A549 treated with Hydrocortisone at 1 μM for 4 hours (cell line): ENCODE measurements at places on chromosomes 12 and 14. TPM values are rescaled to one million over a fixed set of nuclear protein-coding genes. Genes with fewer than 3 reads are reported as not detected.

Gene RPAP3
- 32.1 to 46.3 TPM (median 36.4 TPM) in 5 replicates for total RNA-seq

Gene SPRYD3
- 35.8 to 38.8 TPM (median 36.8 TPM) in 5 replicates for total RNA-seq

Gene PTPN6
- 9.5 to 13.3 TPM (median 11.7 TPM) in 5 replicates for total RNA-seq

Gene LYZ
- total RNA-seq = 0.05 to 0.37 TPM in 2 of 5 replicates, not detected in the others

Gene TMEM19
- total RNA-seq = 27.2 to 34.6 TPM (median 32.7 TPM) in 5 replicates

Gene FIGNL2
- total RNA-seq = 0.18 to 0.28 TPM (median 0.26 TPM) in 5 replicates

Gene MMP19
- 0.35 to 0.68 TPM (median 0.60 TPM) in 5 replicates for total RNA-seq

Gene KRT83
- total RNA-seq = 2.1 to 7.9 TPM (median 6.3 TPM) in 5 replicates

Gene CCDC177
- total RNA-seq = 0.02 to 0.06 TPM (median 0.04 TPM) in 4 of 5 replicates, not detected in the other

Gene NGB
- not detected in 5 replicates for total RNA-seq

Gene AQP6
- total RNA-seq = 0.13 TPM in 1 of 5 replicates, not detected in the others

Gene EGLN3
- total RNA-seq = 4.1 to 5.4 TPM (median 4.9 TPM) in 5 replicates

Gene STYK1
- total RNA-seq = 0.08 to 0.41 TPM (median 0.22 TPM) in 5 replicates

Gene ABCC9
- total RNA-seq = 0.02 to 0.05 TPM in 2 of 5 replicates, not detected in the others

Gene CDCA3
- 73.1 to 82.3 TPM (median 77.5 TPM) in 5 replicates for total RNA-seq

Gene SYCP3
- 0.18 TPM in 1 of 5 replicates, not detected in the others for total RNA-seq

Gene RBP5
- not detected in 5 replicates for total RNA-seq

Gene GRIP1
- 2.6 to 4.2 TPM (median 3.1 TPM) in 5 replicates for total RNA-seq

Gene FGF23
- not detected in 5 replicates for total RNA-seq

Gene ADCY6
- total RNA-seq = 9.9 to 14.6 TPM (median 12.8 TPM) in 5 replicates

Gene AMN
- total RNA-seq = 0.25 to 0.54 TPM (median 0.39 TPM) in 5 replicates

Gene TMTC2
- 1.0 to 1.5 TPM (median 1.1 TPM) in 5 replicates for total RNA-seq

Gene AVPR1A
- 0.01 to 0.12 TPM (median 0.03 TPM) in 5 replicates for total RNA-seq

Gene SLC17A8
- 0.12 TPM in 1 of 5 replicates, not detected in the others for total RNA-seq

Gene EXD2
- 11.9 to 16.4 TPM (median 12.8 TPM) in 5 replicates for total RNA-seq

Gene B3GNT4
- 0.62 to 0.86 TPM (median 0.79 TPM) in 5 replicates for total RNA-seq

Gene BIN2
- 0.09 to 0.25 TPM (median 0.14 TPM) in 5 replicates for total RNA-seq

Gene LARP4
- 34.4 to 54.5 TPM (median 41.4 TPM) in 5 replicates for total RNA-seq

Gene PPP1R1A
- total RNA-seq = 0.07 to 0.33 TPM (median 0.13 TPM) in 5 replicates

Gene ST8SIA1
- not detected in 5 replicates for total RNA-seq

Gene GPD1
- total RNA-seq = 0.13 to 0.38 TPM (median 0.18 TPM) in 5 replicates

Gene MYO1H
- total RNA-seq = not detected in 5 replicates

Gene TSPAN9
- total RNA-seq = 49.5 to 68.9 TPM (median 57.9 TPM) in 5 replicates

Gene OR11G2
- total RNA-seq = not detected in 5 replicates

Gene GABARAPL1
- 31.7 to 40.9 TPM (median 39.1 TPM) in 5 replicates for total RNA-seq
